ENCODE measurements at places on chromosomes 1 and 21. TPM values are rescaled to one million over a fixed set of nuclear protein-coding genes. Genes with fewer than 3 reads are reported as not detected.

- no peak for DNase-seq
- H3K27me3 ChIP-seq = no peaks in the 10 kb centered on the region
- H3K4me3 ChIP-seq = no peak overlapping the region
- H3K4me1 ChIP-seq = no peaks in the 10 kb centered on the region
- no peak overlapping the region for H3K27ac ChIP-seq
These were observed 203.6 kb upstream of the CHODL start for GRCh38 chr21:18041012-18041411.

DNA sequence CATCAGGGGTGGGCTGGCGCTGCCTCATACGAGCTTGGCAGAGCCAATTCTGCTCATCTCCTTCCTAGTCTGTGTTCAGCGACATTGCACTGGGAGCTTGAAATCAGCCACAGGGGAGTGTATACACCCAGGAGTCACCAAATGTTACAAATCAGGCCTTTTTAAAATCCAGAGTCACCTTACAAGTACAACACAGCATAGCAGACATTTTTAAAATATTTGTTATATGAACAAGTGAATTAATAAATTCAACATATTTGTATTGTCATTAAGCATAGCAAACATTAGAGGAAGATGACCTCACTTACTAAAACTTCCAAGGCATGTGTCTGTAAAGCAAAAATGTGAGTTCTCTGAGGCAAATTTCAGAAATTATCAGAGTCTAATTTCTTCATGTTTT is 210.0 kb downstream of the HLX start:
- H3K36me3 ChIP-seq = no peaks in the 10 kb centered on the region
- DNase-seq = no peak
- no peak overlapping the region for H3K4me3 ChIP-seq
- H3K27me3 ChIP-seq = no peaks in the 10 kb centered on the region
- no peak overlapping the region for H3K27ac ChIP-seq

Gene FAM110D
- 4.7 TPM for total RNA-seq

GRCh38 chr1:3940754-3941345 is 40.8 kb upstream of the C1orf174 start:
- no peaks in the 10 kb centered on the region for H3K36me3 ChIP-seq
- peaks cover 52% of the 10 kb centered on the region for H3K27me3 ChIP-seq
- H3K4me3 ChIP-seq = no peak overlapping the region
- no peak overlapping the region for H3K27ac ChIP-seq
- no peaks in the 10 kb centered on the region for H3K4me1 ChIP-seq
- DNase-seq = no peak

Gene C1orf87
- total RNA-seq = not detected

Gene GPX7
- total RNA-seq = 6.4 TPM

- no peak overlapping the region for H3K27ac ChIP-seq
- H3K27me3 ChIP-seq = no peaks in the 10 kb centered on the region
- peaks cover 46% of the 10 kb centered on the region for H3K36me3 ChIP-seq
- H3K4me1 ChIP-seq = no peaks in the 10 kb centered on the region
- H3K4me3 ChIP-seq = no peak overlapping the region
- no peak for DNase-seq
These were observed 15.0 kb upstream of the SLC16A1 start for GRCh38 chr1:112971006-112971405.

DNA sequence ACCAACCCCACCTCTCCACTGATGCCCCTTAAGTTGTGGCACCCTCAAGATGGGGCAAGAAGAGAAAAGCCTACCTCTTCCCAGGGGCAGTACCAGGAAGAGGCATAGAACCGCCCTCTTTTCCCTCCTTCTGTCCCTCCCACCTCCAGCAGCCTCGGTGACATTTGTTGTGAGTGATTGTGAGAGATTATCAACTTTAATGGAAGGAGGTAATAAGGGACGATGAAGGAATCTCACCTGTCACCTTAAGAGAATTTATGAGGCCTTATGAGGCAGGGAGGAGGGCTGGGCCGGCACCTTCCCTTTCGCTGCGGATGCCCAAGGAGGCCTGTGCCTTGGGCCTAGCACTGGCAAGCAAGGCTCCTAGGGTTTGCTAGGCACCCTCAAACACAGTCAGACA is 1.4 kb upstream of the ADGRB2 start:
- H3K27ac ChIP-seq = no peak overlapping the region
- H3K4me1 ChIP-seq = peaks cover 23% of the 10 kb centered on the region
- H3K27me3 ChIP-seq = no peaks in the 10 kb centered on the region
- H3K36me3 ChIP-seq = no peaks in the 10 kb centered on the region
- DNase-seq = no peak

- peaks cover 5% of the 10 kb centered on the region for H3K4me1 ChIP-seq
- H3K27me3 ChIP-seq = no peaks in the 10 kb centered on the region
- H3K4me3 ChIP-seq = no peak overlapping the region
- DNase-seq = no peak
- no peaks in the 10 kb centered on the region for H3K36me3 ChIP-seq
These were observed 7.1 kb upstream of the KCNAB2 start for GRCh38 chr1:6038603-6039002.

Gene FMO2
- total RNA-seq = 41.3 TPM

- H3K4me3 ChIP-seq = no peak overlapping the region
- H3K4me1 ChIP-seq = peaks cover 10% of the 10 kb centered on the region
- DNase-seq = no peak
- H3K27ac ChIP-seq = no peak overlapping the region
- no peaks in the 10 kb centered on the region for H3K27me3 ChIP-seq
These were observed 116.9 kb downstream of the TGFBR3 start for GRCh38 chr1:91768786-91769725.

Gene SLC22A15
- 13.1 TPM for total RNA-seq

- no peak overlapping the region for H3K4me3 ChIP-seq
- peaks cover 50% of the 10 kb centered on the region for H3K27me3 ChIP-seq
These were observed 14.7 kb downstream of the TFF2 start for GRCh38 chr21:42336054-42336453.

DNA sequence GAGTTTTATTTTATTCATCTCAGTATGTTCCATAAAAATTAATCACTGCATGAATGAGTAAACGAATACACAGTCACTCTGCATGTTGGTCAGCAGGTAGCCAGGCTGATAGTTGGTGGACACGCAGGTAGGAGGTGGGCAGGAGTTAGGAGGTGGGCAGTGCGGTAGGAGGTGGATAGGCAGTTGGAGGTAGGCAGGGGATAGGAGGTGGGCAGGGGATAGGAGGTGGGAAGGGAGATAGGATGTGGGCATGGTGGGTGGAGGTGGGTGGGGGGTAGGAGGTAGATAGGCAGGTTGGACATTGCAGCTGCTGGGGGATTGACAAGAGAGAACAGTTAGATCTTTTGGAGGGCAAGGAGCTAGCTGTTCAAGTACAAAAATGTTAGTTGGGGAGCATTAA is 322.7 kb downstream of the PTPRU start:
- no peaks in the 10 kb centered on the region for H3K27me3 ChIP-seq
- H3K27ac ChIP-seq = no peak overlapping the region
- no peaks in the 10 kb centered on the region for H3K4me1 ChIP-seq
- no peaks in the 10 kb centered on the region for H3K36me3 ChIP-seq
- no peak overlapping the region for H3K4me3 ChIP-seq
- DNase-seq = no peak

DNA sequence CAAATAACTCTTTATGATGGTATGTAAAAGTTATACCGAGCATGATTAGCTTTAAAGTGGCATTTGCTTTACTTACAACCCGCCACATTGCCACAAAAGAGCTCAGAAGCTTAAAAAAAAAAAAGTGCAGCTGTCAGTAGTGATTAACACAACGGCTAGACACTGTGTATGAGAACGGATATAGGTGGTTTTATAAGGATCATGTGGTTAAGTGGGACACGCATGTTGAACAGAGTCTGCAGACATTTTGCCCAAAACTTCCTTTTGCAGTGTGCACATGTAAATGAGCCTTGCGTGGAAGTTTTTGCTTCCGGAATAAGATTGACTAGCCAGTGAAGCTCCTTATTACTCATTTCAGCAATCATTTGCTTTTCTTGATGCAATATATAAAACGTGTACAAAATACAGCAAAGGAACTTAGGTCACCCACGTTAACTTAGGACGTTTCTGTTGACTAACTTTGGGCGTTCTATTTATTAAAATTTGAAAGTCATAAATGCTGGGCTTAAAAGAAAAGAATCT is 58.7 kb upstream of the RGS1 start:
- H3K4me3 ChIP-seq = no peak overlapping the region
- no peaks in the 10 kb centered on the region for H3K27me3 ChIP-seq
- peak overlapping the region; percentile 72 for H3K27ac ChIP-seq
- no peaks in the 10 kb centered on the region for H3K4me1 ChIP-seq

Gene LRRC39
- 61.1 TPM for total RNA-seq

Gene SMCP
- total RNA-seq = not detected

DNA sequence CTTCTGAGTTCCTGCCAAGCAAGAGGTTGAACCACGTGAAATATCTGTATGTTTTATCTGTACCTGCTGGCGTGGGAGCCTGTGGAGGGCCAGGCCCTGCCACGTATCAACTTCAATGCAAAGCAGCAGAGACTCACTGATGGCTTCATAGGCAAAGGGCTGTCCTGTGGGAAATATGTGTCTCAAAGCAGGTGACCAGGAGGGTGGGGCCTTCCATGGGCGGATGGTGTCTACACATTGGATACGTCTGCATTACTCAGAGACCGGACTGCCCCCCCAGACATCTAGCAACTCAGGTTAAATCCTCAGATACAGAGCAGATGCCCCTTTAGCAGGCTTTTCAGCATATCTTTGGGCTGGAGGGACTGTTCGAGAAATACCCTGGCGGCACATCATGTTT is 210.8 kb upstream of the C1orf174 start:
- no peaks in the 10 kb centered on the region for H3K4me1 ChIP-seq
- no peaks in the 10 kb centered on the region for H3K27me3 ChIP-seq
- no peak overlapping the region for H3K4me3 ChIP-seq

- DNase-seq = no peak
- peaks cover 3% of the 10 kb centered on the region for H3K4me1 ChIP-seq
- no peaks in the 10 kb centered on the region for H3K36me3 ChIP-seq
- H3K4me3 ChIP-seq = no peak overlapping the region
- H3K27ac ChIP-seq = no peak overlapping the region
- H3K27me3 ChIP-seq = no peaks in the 10 kb centered on the region
These were observed 115.2 kb downstream of the ADGRL2 start for GRCh38 chr1:81915937-81916336.

- no peaks in the 10 kb centered on the region for H3K4me1 ChIP-seq
- H3K27me3 ChIP-seq = no peaks in the 10 kb centered on the region
- no peak overlapping the region for H3K27ac ChIP-seq
- no peak for DNase-seq
- no peaks in the 10 kb centered on the region for H3K36me3 ChIP-seq
- no peak overlapping the region for H3K4me3 ChIP-seq
These were observed 7.4 kb upstream of the TRIM58 start for GRCh38 chr1:247849616-247850015.

- no peaks in the 10 kb centered on the region for H3K36me3 ChIP-seq
- H3K27me3 ChIP-seq = no peaks in the 10 kb centered on the region
- H3K4me1 ChIP-seq = no peaks in the 10 kb centered on the region
- DNase-seq = no peak
These were observed 42.6 kb downstream of the CACNA1S start for GRCh38 chr1:201069636-201070035.

Gene SLC37A1
- 5.3 TPM for total RNA-seq

- H3K27me3 ChIP-seq = no peaks in the 10 kb centered on the region
- peaks cover 91% of the 10 kb centered on the region for H3K36me3 ChIP-seq
- H3K4me3 ChIP-seq = no peak overlapping the region
- peaks cover 23% of the 10 kb centered on the region for H3K4me1 ChIP-seq
- H3K27ac ChIP-seq = no peak overlapping the region
These were observed 30.4 kb upstream of the MTMR11 start for GRCh38 chr1:149967041-149967440.

GRCh38 chr21:26747216-26747615 is 98.0 kb downstream of the ADAMTS1 start:
- no peak overlapping the region for H3K4me3 ChIP-seq
- H3K4me1 ChIP-seq = no peaks in the 10 kb centered on the region
- DNase-seq = no peak

Gene DENND2D
- 2.0 TPM for total RNA-seq

GRCh38 chr1:161928056-161928455 is 95.6 kb downstream of the OLFML2B start:
- H3K36me3 ChIP-seq = peaks cover 2% of the 10 kb centered on the region
- DNase-seq = no peak
- H3K4me3 ChIP-seq = no peak overlapping the region
- H3K27ac ChIP-seq = no peak overlapping the region
- no peaks in the 10 kb centered on the region for H3K27me3 ChIP-seq

Gene BCL10
- total RNA-seq = 8.6 TPM

- H3K36me3 ChIP-seq = no peaks in the 10 kb centered on the region
- no peaks in the 10 kb centered on the region for H3K27me3 ChIP-seq
- H3K4me1 ChIP-seq = no peaks in the 10 kb centered on the region
- no peak overlapping the region for H3K27ac ChIP-seq
- no peak overlapping the region for H3K4me3 ChIP-seq
- no peak for DNase-seq
These were observed 80.2 kb upstream of the KLHDC7A start for GRCh38 chr1:18400347-18401102.

All from heart right ventricle (tissue), 16 donors.